ENCODE measurements at places on chromosomes 5 and 9.

GRCh38 chr9:136328011-136328621 is 777 bp downstream of the GPSM1 start:
- no peak for DNase-seq

DNA sequence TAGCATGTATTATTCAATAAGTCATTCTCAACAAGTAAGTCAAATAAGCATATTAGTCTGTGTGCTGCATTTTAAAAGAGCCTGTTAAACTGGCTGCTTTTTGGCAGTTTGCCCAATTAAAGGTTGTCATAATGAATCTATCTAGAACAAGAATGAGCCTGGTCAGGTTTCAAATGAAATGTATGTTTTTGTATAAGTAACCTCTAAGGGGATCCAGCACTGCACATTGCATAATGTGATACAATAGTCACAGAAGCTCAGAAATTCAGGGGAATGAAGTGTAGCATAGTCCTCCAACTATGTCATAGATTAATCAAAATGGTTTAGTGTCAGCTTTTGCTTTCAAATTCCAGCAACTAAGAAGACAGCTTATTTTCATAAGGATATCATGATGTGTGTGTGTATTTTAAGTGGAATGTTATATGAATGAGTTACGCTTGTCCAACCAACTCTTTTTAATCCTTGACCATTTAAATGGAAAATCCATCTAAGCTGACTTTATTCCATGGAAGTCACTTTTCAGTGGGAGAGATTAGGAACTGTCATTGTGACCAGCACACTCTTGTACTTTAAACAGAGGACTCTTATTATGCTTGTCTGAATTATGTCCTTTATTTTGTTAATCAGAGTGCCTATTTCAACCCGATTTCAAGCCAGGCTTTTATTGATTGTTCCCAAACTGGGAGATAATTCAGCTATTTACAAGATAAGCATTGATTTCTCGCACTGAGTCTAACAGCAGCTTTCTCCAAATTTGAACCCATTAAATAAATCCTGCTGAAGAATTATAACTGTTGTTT is 283.9 kb upstream of the ADAMTSL1 start:
- DNase-seq, result no peak

DNA sequence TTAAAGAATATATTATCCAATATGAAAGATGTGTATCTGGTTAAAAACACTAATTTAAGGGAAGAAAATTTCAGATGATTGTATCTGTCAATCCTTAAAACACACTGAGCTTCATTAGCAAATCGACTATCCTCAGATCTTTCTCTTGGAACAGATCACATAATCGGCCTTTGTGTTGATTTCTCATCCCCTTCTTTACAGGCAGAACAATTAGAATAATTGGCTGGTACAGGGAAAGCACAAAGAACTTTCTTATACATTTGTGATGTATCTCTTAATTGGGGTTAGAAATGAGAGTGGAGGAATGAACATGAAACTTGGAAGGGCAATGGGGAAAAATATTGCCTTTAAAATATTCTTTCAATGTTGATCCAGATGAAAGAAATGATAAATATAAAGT is 662.1 kb downstream of the TLE4 start:
- peak; percentile 77 for DNase-seq

GRCh38 chr9:106700676-106701075 is 162.3 kb upstream of the ZNF462 start:
- no peak for DNase-seq
